ENCODE measurements at places on chromosomes 13 and 19.

GRCh38 chr19:39270036-39270871 is 2.1 kb downstream of the IFNL2 start:
- no peak for DNase-seq

DNA sequence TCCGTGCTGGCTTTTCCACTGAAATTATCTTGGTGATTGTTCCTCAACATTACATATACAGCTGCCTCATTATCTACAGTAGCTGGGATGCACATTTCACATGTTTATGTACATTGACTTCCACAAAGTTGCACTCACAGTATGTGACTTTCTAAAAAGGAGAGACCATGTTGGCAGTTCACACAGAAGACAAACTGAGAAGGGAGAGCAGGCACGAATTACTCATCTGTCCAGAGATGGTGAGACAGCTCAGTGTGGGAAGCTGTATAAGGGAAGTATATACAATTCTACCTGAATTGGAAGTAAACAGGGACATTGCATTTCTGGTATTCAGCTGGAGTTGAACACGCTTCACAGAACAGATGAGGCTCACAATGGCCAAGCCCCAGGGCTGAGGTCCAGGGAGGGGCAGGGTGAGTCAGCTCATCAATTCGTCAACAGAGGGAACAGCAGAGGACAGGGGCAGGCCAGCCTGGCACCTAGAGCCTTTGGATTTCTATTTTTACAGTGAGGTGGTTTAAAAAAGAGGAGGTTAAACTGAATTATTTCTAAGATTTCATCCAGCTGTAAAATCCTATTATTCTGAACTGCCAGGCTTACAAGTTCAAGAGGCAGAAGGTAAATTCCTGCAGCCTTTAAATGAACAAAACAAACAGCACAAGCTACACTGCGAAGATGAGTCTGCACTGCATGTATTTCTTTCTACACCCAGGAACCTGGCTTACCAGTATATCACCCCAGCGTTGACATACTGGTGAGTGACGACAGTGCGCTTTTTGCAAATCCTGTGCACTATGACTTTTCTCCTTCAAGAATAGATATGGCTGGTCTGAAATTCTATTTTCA is 9.8 kb downstream of the PARP4 start:
- no peak for DNase-seq

DNA sequence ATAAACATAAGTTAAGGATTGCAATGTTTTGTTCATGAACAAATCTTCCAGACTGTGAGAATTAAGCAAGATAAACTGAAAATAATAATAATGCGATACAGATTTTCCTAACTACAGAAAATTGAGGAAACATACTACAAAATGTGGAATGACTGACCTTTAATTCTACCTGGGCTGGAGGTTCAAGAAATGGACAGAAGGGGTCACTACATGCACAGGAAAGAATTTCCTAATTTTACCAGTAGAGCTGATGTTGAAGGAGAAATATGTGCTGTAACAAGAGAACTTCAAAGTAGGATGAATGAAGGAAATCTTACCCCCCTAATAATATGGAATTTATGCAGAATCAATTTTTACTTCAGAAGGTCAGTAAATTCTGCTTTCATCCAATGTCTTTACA is 62.3 kb downstream of the ZNF627 start:
- no peak for DNase-seq

GRCh38 chr13:98853771-98854221 is 101.3 kb upstream of the SLC15A1 start:
- no peak for DNase-seq

DNA sequence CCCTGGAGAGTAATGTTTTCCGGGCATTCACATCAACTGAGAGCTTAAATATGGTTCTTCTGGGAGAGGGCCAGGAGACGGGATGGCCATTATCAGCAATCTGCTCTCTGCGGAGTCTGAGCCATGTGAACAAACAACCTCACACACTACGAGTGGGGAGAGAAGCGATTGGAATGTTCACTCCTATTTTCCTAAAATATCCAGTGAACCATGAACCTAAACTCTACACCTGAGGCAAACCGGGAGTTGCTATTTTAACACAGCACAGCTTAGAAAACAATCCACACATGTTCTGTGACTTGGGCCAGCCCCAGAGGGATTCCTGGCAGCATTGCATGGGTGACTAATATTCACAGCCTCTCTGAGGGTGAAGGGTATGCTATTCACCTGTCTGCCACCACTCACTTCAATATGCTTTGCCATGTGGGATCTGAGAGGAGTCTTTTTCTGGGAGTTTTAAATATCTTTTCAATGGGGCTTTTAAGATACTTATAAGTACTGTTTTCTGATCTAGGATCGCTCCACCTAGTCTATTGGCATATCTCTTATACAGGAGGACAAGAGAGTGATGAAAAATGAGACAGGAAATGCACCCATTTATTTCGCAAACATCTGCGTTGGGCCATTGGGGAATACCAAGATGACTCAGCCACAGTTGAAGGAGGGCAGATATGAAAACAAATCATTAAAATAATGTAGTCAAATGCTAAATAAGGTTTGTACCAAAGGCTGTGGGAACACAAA is 72.6 kb upstream of the SERP2 start:
- DNase-seq = no peak

DNA sequence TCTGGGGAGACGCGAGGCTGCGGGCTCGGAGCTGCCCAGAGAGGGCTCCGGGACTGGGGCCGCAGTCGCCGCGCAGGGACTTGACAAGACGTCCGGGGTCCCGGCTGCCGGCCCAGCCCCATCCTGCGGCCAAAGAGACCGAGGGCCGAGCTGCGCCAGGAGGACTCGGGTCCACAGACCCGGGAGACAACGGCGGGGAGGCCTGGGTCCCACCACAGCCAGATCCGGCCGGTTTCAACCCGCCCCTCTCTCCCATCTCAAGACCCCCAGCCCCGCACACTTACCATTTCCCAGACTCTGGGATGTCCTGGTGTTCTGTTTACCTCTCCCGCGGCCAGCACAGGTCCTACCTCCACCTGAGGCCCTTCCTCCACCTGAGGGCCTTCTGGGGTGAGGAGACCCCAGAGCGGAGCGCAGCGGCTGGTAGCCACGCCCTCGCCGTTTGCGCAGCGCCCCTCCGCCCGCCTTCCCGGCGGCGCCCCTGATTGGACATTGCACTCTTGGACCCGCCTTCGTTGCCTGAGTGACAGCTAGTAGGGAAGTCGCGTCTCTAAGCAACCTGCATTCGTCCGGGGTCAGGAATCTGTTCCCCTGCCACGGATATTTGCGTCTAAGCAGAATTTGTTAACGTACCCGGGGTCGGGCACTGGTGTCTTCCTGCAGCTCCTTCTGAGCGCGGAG is at the start of gene ZNF709:
Gene ZNF709 (minus strand): TSS at position 446 of the 681 bp plus-strand sequence. CDS start 159 bp downstream, at position 287.
- DNase-seq = peak; percentile 50

- no peak for DNase-seq
Observed at GRCh38 chr19:36652958-36653357, 13.7 kb downstream of the ZNF461 start.

- no peak for DNase-seq
Observed at GRCh38 chr13:114313061-114313860, 1.0 kb upstream of the CHAMP1 start.

DNA sequence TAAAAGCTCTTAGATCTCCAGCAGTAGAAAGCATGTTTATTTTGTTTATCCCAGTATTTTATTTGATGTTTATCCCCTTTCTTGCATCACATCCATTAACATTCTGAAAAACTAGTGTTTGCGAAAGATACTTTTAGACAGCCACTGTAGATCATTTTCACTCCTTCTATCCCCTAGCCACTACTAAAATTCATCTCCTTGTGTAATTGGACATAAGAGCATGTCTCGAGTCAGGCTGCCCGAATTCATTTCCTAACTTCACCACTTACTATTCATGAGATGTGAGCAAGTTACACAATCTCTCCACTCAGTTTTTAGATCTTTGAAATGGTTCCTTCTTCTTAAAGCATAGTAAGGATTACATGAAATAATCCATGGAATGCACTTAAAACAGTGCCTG is 514.0 kb downstream of the KLF5 start:
- DNase-seq = no peak

DNA sequence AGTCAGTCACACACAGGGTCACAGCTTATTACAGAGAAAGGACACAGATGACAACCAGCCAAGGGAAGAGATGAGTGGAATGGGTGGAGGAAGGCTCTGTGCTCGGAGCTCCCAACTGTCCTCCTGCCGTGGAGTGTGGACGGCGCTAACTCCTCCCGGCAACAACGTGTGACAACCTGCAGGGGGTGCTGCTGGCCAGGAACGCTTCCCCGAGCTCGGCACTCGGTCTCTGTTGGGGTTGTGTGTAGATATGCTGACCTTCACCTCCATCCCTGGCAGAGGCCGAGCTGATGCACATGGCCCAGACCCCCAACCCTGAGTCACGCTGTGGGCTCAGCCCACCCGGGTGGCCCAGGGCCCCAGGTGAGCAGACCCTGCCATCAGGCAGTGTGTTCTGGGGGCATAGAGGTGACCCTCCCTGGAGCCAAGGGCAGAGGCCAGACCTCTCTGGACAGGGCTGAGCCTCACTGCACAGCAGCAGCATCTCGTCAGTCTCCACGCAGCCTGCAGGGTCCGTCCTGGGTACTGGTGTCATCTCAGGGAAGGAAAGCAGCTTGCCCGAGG is 14.1 kb downstream of the ZNF444 start:
- DNase-seq = no peak

- DNase-seq = no peak
Observed at GRCh38 chr19:46297700-46298478, 1.0 kb downstream of the HIF3A start.
